ENCODE measurements at places on chromosomes 12 and 14. TPM values are rescaled to one million over a fixed set of nuclear protein-coding genes. Genes with fewer than 3 reads are reported as not detected.

The RERG gene
- total RNA-seq = not detected

The HOXC10 gene
- not detected for total RNA-seq

The SLC5A8 gene
- not detected for total RNA-seq

The OS9 gene
- total RNA-seq = 276 TPM

The RASAL1 gene
- not detected for total RNA-seq

The NELL2 gene
- 0.55 TPM for total RNA-seq

The AMN1 gene
- 11.2 TPM for total RNA-seq

The PPM1H gene
- total RNA-seq = 0.22 TPM

The GSC gene
- total RNA-seq = not detected
